ENCODE measurements at places on chromosomes 7 and 10. TPM values are rescaled to one million over a fixed set of nuclear protein-coding genes. Genes with fewer than 3 reads are reported as not detected.

Gene CYP3A7
- total RNA-seq: not detected

Gene UNCX
- total RNA-seq: 0.24 TPM

Gene PPP1R17
- total RNA-seq: 1.7 TPM

GRCh38 chr10:20694296-20694695 is 202.8 kb downstream of the NEBL start:
- H3K27me3 ChIP-seq: no peaks in the 10 kb centered on the region
- no peak for DNase-seq
- H3K4me1 ChIP-seq: no peaks in the 10 kb centered on the region
- H3K27ac ChIP-seq: no peak overlapping the region
- no peaks in the 10 kb centered on the region for H3K36me3 ChIP-seq
- H3K4me3 ChIP-seq: no peak overlapping the region

DNA sequence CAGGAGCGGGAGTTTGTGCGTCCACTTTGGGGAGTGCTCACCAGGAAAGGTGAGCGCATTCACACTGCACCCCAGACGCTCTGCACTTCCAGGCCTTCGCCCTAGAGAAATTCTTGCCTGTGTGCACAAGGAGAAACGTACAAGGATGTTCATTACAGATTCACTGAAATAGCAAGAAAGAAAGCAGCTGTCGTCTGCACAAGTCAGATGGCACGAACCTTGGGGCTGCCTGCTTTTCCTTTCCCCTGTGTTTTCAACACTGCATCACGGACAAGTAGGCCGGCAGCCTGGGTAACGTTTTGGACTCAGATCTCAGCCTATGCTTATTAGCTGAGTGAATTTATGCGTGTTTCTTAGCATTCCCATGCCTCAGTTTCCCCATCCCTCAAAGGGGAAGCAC is 546.8 kb upstream of the FOXK1 start:
- DNase-seq: no peak
- H3K27ac ChIP-seq: no peak overlapping the region
- no peaks in the 10 kb centered on the region for H3K36me3 ChIP-seq
- H3K27me3 ChIP-seq: no peaks in the 10 kb centered on the region
- no peak overlapping the region for H3K4me3 ChIP-seq
- no peaks in the 10 kb centered on the region for H3K4me1 ChIP-seq

GRCh38 chr7:101594790-101595189 is 34.3 kb downstream of the MYL10 start:
- H3K4me1 ChIP-seq: peaks cover 8% of the 10 kb centered on the region
- no peak for DNase-seq
- H3K27me3 ChIP-seq: no peaks in the 10 kb centered on the region
- H3K27ac ChIP-seq: no peak overlapping the region

DNA sequence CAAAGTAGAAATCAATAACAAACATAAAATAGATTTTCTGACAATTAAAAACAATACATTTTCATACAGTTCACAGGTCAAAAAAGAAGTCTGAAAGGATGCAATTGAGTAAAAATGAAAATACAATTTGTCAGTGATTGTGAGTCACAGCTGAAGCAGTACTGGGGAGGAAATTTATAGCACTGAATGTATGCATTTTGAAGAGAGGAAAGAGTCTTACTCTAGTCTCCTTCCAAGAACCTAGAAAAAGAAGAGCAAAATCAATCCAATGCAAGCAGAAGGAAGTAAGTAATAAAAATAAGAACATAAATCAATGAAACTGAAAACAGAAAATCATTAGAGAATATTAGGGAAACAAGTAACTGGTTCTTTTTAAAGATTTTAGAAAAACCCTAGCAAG is 507.2 kb upstream of the IGFBP3 start:
- H3K27me3 ChIP-seq: no peaks in the 10 kb centered on the region
- H3K4me1 ChIP-seq: no peaks in the 10 kb centered on the region
- no peak overlapping the region for H3K4me3 ChIP-seq
- H3K27ac ChIP-seq: no peak overlapping the region

- H3K27me3 ChIP-seq: no peaks in the 10 kb centered on the region
- H3K36me3 ChIP-seq: no peaks in the 10 kb centered on the region
- H3K4me1 ChIP-seq: no peaks in the 10 kb centered on the region
Observed at GRCh38 chr7:30734497-30734896, 17.4 kb upstream of the INMT start.

DNA sequence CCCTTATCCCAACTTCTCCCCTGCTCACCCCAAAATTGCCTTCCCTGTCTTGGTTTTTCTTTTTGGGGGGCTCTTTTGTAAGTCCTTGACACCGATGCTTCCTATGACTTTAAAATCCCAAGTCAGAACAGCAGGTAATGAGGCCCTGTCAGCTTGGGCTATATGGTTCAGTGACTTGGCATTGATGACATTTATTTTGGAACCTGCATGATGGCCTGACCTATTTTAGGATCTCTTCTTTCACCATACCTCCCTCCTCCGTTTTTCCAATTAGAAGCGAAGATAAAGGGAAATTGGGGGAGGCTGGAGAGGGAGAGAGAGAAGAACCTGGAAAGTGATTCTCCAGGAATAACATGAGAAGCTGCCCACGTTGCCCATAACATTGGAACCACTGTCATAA is 424.9 kb upstream of the AUTS2 start:
- H3K4me3 ChIP-seq: no peak overlapping the region
- no peaks in the 10 kb centered on the region for H3K4me1 ChIP-seq
- no peak for DNase-seq
- no peak overlapping the region for H3K27ac ChIP-seq
- no peaks in the 10 kb centered on the region for H3K36me3 ChIP-seq
